AG09309 (cell line): ENCODE measurements at places on chromosomes 3 and 15.

DNA sequence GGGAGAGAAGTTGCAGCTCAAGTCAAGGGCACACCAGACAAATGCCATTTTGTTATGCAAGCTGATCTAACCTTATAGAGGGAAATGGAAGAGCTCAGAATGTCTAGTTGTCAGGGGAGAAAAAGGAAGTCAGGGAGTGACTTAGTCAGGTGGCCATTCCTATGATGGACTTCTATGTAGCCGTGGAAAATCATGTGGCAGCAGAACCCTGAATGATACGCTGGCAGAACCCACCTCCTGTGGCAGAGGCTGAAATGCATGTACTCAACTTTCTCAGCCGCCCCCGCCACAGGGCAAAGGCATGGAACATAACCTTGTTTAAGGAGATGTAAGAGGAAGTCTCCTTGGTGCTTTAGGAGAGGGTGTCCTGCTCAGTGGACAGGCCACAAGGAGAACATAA, 37.7 kb upstream of the PARL start:
- DNase-seq = no peak

DNA sequence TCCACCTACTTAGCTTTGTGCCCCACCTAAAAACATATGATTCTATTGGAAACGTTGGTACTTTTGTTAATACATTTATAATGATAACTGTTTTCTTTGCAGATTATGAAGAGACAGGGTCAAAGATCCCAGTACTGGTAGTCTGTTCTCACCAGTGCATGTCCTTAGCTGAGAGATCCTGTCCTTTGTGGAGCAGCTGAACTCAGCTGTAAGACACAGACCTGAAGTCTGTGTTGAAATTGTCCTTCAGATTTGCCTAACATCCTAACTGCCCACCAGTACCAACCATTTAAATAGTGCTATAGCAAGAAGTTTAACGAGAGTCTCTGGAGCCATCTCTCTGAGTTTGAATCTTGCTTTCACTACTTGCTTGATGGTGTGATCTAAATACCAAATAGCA, 398.7 kb downstream of the FEZF2 start:
- DNase-seq = no peak

GRCh38 chr3:54826251-54826691, 101.6 kb downstream of the LRTM1 start:
- DNase-seq = peak; percentile 16

- no peak for DNase-seq
Observed at GRCh38 chr15:80789796-80790195, 10.6 kb downstream of the CEMIP start.

DNA sequence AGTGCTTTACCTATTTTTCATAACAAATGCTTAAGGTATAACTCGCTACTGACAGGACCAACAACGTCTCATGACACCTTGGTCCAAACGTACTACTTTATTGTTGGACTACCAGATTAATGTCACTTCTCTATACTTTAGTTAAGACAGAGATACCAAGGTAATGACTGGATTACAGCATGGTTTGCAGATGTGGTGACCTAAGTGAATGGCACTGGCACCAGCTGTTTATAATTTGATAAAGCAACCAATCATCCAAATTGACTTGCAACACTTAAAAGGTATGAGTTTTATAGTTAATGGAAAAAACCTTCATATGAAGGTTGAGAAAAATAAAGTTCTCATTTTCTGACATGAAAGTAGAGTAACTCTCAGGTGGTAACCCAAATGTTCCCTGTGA, 209.0 kb downstream of the NEK10 start:
- DNase-seq = peak; percentile 4
